Astrocyte (in vitro differentiated cells and primary cell): ENCODE measurements at places on chromosomes 7 and 10.

- DNase-seq = no peak
Observed at GRCh38 chr10:3224241-3224640, 51.7 kb upstream of the PITRM1 start.

GRCh38 chr7:124752310-124752709 is 13.3 kb downstream of the GPR37 start:
- peak; percentile 60 for DNase-seq

- no peak for DNase-seq
Observed at GRCh38 chr7:104039363-104039762, 49.9 kb upstream of the RELN start.

- DNase-seq = no peak
Observed at GRCh38 chr7:76031964-76032363, 15.8 kb downstream of the STYXL1 start.

GRCh38 chr10:132184816-132185593 is 1.7 kb upstream of the DPYSL4 start:
- DNase-seq = no peak

GRCh38 chr7:158784270-158784669 is 45.0 kb downstream of the ESYT2 start:
- no peak for DNase-seq

- peak; percentile 31 for DNase-seq
Observed at GRCh38 chr7:16891338-16891737, 9.6 kb upstream of the AGR3 start.

DNA sequence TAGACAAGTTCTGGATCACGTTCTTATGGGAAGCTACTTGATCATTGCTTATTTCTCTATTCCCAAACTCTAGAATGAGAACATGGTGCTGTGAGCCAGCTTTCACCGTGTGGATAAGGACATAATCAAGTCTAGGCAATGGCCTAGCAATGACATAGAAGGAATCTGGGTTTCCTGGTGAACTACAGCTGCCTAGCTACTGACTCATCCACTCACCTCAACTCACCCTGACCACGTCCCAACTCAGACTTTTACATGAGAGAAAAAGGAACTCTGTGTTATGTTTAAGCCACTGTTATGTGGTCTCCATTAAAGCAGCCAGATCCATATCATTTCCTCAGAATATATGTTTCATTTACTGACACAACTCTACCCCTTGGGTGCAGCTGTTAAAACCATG is 18.8 kb upstream of the MET start:
- DNase-seq = peak; percentile 92

- DNase-seq = no peak
Observed at GRCh38 chr7:158917818-158918217, 61.5 kb downstream of the DYNC2I1 start.

DNA sequence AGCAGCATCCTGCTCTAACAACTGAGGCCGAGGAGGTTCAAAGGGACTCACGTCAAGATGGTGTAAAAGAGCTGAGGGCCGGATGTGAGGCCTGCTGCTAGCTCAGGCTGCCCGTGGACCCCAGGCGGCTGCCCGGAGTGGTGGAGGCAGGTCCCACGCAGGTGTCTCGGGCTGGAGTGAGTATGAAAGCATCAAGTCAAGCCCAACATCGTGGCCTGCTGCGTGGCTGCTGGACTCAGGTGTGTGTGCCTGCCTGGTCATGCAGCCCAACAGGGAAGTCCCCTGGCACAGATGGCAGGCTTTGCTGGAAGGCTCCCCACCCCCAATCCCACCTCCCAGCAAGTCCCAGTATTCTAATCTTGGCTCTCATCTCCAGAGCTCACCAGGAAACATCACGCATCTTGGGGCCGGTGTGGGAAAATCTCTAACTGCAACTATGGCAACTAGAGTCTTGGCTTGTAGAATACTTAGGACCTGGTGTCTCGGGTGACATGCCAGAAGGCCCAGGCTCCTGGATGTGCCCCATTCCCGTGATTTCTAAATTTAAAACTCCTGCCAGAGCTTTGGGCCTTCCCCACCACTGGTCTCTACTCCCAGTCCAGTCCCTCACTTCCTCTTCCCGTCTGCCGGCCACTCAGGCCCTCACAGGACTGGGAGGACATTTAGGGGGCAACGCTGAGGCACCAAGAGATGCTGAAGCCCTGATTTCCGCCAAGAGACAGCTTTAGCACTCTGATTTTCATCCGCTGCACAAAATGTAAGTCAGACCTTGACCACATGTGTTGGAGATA is 85.9 kb downstream of the PRKAG2 start:
- no peak for DNase-seq

DNA sequence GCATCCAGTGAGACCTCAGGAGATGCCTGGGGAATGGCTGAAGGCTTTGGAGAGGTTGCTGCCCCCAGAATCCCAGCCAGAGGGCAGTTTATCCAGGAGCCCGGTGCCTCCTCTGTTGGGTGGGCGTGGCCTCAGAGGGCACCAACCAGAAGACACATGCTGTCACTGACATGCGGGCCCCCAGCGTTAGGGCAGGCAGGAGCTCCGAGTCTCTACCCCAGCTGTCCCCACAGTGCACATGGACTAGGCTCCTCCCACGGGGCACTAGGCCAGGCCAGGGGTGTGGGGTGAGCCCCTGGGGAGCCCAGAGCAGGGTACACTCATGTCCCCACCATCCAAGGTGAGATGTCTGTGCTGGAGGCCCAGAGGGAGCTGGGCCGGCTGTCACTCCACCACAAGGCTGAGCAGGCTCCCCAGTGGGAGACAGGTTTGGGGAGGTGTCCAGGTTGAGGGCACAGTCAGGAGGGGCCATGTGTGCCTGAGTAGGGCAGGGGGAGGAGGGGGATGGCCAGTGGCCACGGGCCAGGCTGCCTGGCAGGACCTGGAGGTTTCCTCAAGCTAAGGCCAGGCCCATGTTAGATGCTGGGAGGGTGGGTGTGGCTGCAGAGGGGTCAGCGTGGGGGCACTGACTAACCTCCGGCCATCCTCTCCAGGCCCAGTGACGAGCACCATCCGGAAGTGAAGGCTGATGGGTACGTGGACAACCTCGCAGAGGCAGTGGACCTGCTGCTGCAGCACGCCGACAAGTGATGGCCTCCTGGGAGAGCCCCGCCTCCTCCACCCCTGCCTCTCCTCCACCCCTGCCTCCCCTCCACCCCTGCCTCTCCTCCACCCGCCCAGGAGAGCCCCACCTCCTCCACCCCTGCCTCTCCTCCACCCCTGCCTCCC is 131.3 kb downstream of the FAM53B start:
- DNase-seq = peak; percentile 13

DNA sequence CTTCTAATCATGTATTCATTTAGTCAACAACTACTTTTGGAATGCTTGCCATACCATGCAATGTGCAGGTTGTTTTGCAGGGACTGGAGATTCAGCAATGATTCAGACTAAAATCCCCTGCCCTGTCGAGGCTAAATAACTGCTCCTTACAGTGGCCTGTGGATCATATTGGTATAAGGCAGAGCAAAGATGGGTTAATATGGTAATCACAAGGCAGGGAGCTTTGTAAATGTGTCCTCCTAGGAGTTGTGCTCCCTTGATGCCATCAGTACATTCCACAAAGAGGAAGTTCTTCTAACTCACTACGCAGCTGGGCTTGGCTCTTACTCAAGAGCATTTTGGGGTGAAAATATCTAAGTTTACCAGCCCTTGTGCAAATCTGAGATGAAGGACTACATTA is 614 bp upstream of the IFIT2 start:
- peak; percentile 30 for DNase-seq
